Bronchial epithelial cell (primary cell): ENCODE measurements at places on chromosomes 16 and 17.

GRCh38 chr17:57940653-57941329 is 14.4 kb downstream of the CUEDC1 start:
- DNase-seq, result no peak

DNA sequence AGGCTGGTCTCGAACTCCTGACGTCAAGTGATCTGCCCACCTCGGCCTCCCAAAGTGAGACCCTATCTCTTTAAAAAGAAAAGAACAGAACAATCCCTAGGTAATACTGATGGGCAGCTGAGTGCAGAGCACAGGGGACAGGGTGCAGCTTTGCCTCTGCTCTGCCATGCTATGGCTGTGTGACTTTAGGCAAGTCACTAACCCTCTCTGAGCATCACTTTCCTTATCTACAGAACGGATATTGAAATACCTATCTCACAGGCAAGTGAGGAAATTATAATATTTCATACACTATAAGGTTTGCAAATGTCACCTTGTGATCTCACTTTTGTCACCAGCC is 4.1 kb downstream of the CASKIN2 start:
- no peak for DNase-seq

GRCh38 chr17:56431736-56432135 is 161.8 kb upstream of the NOG start:
- no peak for DNase-seq

GRCh38 chr17:67633751-67634211 is 84.0 kb upstream of the NOL11 start:
- DNase-seq, result no peak

- DNase-seq, result no peak
Observed at GRCh38 chr16:57680842-57681375, 12.8 kb downstream of the ADGRG3 start.

- DNase-seq, result no peak
Observed at GRCh38 chr16:29663016-29663806, at the start of gene SPN. SPN (plus strand) TSS chr16:29663247; CDS start chr16:29663729, 482 bp downstream.
